ENCODE measurements at places on chromosomes 5 and 9.

DNA sequence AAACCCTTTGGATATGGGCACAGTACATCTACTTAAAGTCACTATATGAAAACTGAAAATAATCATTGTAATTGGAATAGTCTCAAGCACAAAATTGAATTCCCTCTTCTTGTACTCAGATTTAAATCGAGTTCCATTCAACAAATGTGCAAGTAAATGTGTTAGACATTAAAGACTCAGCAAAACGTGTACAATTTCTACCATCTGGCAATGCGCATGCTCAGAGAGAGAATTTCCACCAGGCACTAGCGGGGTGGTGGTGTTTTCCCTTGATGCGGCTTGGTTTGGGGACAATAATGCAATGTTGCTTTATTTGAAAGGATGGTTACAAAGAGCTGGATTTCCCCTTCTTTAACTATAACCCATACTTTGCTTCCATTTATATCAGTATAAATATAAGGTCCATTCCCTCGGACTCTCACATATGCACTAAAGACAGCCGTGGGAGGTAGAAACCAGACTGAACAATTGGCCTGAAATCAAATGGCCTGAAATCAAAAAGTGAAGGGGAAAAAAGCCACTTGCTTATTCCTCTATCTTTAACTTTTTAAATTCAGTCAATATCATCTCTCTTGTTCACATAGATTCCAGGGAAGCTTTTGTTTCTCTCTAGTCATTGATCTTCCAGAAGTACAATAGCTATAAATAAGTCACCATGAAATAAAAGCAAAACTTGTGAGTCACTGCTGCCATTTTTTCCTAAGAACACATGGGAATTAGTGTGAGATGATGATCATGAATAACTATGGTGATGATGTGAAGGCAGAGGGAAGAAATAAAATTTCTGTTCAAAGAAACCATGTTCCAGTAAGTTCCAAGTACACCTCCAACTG is 59.2 kb downstream of the ADAMTS12 start:
- no peak for DNase-seq

DNA sequence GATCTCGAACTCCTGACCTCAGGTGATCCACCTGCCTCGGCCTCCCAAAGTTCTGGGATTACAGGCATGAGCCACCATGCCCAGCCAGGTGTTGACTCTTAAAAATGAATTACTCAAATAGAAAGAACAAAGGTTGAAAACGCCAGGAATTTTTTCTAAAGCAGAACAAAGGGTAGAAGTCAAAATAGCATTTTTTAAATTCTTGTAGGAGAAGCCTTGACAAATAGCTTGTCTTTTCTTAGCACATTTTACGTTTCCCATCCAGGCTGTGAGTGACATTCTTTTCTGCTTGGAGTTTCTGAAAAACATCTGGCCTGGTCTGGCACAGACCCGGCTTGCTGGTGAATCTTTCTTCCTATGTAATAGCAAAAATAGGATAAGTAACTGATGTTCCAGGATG is 169.4 kb upstream of the ZNF462 start:
- DNase-seq = no peak

DNA sequence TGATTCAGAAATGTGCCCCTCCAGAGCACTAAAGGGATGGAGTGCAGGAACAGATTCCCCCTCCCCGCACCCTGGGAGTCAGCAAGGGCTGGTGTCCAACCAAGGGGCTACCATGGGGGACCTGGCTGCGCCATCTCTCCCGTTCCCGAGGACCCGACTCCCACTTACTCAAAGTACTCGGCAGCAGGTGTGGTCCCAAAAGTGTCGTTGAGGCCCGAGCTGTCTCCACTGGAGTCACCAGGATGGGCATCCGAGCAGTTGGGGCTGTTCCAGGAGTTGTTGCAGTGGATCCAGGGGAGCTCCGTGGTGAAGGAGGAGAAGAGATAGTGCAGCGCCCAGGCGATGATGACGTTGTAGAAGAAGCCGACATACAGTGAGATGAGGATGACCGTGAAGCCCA is 12.9 kb downstream of the SLC6A3 start:
- DNase-seq = no peak

DNA sequence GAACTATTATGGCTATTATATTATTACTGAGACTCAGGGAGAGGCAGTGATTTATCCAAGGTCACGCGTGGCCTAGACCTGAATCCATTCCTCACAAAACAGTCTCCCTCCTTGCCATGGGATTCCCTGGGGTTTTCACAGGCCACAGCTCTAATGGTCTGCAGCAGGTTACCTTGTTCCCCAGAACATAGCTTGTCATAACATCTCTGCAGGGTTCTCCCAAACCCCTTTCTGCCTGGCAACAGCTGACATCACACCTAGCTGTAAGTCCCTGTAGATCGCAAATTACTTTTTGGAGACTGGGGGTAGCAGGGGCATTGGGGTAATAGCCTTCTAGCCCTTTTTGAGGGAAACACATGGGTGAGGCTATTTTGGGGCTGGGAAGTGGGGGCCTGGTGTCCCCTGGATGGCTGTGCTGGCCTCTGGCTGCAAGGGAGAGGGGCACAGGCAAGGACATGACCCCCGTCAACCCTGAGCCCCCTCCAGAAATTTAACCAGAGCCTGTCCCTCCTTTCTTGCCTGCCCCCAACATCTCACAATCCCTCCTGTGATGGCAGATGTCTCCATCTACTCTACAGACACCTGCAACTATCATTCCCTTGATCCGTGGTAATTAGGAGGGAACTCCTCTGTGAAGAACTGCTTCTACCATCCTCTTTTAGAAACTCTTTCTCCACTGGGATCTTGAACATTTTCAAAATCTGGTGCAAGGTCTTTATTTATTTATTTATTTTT is 1.3 kb downstream of the CD74 start:
- no peak for DNase-seq

GRCh38 chr9:118091711-118092500 is 387.7 kb downstream of the TLR4 start:
- no peak for DNase-seq

DNA sequence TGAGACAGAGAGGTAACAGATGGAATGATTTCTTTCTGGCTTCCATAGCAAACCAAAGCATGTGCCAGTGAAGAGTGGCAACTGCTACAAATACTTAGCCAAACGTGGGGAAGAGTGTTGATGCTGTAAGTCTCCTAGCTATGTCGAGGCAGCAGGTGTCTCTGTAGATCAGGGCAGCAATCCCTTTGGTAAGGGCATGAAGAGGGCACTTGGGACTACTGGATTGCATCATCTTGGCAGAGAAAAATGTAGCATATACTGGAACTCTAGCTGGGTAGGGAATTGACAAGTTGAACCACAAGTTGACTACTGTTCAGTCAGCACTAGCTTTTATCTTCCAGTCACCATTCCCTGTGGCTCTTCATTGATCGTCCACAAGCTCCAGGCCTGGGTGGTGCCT is 75.8 kb downstream of the GHR start:
- DNase-seq = no peak

DNA sequence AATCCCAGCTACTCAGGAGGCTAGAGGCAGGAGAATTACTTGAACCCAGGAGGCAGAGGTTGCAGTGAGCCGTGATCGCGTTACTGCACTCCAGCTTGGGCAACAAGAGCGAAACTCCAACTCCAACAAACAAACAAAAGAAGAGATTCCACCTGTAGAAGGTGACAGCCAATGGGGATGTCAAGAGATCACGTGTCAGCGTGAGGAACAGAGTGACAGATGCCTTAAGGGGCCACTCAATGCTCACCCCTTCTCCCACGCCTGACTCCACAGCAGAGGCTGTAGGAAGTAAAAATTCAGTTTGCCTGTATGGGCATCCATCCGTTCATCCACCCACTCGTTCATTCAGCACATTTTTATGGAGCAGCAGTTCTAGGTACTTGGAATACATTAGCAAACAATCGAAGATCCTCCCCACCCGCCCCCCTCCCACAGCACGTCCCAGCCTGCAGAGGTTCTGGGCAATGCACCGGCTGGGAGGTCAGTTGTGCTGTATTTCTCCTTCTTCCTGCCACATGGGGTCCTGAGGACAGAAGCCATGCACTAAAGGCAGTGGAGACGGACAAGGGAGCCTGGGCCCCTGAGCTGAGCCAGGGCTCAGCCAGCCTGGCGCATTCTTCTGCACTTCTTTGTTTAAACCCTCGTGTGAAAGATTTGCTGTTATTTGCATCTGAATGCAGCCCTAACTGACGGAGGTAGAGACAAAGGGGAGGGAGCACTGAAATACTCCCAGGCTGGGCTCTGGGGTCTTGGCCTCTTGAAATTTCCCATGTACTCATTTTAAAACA is 11.3 kb upstream of the RNF130 start:
- no peak for DNase-seq

- no peak for DNase-seq
These were observed 111.9 kb upstream of the TARS1 start for GRCh38 chr5:33328818-33329217.

GRCh38 chr5:38888041-38888440 is 42.2 kb downstream of the OSMR start:
- no peak for DNase-seq

DNA sequence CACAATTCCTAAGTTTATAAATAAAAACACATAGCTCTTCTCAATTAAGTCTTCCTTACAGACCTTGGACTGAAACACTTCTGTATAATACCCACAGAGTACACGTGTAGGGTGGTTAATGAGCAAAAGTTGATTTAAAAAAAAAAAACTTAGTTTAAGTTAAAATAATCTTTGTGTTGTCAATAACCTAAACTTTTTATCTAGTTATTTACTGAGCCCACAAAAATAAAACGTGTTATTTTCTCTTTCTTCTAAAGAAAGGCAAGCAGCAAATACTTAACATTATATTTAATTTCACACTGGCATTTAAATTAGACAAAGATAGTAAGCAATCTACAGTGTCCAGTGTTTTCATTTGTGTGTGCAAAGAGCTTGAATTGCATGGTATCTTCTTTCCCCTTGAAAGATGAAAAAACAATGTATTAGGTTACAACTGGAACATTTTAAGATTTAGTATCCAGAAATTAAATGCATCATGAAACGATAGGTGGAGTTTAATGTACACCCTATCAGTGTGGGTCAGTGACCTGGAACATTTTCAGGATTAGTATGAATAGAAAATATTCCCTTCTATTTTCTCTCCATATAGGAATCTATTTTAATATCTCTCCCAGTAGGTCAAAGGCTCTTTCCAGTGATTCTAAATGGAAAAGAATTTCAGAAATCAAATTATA is 1014.8 kb downstream of the NR2F1-AS1 start:
- no peak for DNase-seq

- no peak for DNase-seq
These were observed 565.2 kb downstream of the CDK5RAP2 start for GRCh38 chr9:120014796-120015195.

GRCh38 chr9:16320338-16320902 is 550.0 kb downstream of the BNC2 start:
- DNase-seq = no peak

DNA sequence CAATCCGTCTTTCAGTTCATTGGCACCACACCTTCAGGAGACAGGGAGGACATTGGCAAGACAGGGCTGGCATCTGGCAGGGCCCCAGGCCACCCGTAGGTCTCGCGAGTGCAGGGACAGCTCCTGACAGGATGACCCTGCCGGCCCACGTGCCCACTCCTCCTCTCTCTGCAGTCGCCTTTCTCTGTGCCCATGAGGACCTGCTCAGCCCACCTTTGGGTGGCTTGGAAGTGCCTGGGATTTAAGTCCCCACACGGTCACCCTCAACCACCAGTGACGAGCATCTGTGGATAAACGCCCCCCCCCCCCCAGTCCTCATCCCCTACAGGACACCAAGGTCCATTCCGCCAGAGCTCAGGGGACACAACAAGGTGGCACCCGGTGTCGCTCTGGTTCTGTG is 4.1 kb downstream of the MRPL36 start:
- no peak for DNase-seq

- DNase-seq = no peak
These were observed 3.6 kb upstream of the S1PR3 start for GRCh38 chr9:88987661-88988060.

DNA sequence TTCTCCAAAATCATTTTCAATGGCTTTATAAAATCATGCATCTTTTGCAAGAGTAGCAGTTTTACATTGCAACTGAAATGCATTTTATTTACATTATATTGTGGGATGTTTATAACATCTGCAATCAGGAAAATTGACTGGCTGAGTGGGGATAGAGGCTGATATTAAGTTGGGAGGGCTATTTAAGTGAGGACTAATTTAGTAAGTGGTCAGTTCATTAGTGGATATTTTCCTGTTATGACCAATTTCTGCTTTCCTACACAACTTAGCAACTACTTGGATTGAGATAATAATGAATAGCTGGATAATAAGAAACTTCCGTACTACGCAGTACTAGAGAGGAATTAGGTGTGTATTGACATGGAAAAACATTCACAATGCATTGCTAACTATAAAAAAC is 92.9 kb upstream of the SSBP2 start:
- DNase-seq = no peak

DNA sequence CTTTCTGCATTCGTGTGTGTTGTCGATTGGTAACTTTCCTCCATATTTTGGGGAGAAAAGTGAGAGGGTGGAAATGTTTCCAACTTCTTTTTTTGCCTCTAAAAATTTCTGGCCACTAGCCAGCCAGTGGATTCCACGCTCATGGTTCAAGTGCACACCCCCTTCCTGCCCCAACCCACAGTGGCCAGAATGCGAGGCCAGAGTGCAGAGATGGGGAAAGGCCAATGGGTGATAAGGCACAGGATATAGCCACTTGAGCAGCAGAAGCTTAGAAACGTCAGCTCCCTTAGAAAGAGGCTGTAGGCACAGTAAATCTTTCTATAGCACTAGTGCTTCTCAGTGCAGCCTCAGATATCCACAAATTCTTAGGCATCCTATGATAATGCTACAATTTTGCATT is 75.8 kb upstream of the ADRB2 start:
- DNase-seq = no peak

DNA sequence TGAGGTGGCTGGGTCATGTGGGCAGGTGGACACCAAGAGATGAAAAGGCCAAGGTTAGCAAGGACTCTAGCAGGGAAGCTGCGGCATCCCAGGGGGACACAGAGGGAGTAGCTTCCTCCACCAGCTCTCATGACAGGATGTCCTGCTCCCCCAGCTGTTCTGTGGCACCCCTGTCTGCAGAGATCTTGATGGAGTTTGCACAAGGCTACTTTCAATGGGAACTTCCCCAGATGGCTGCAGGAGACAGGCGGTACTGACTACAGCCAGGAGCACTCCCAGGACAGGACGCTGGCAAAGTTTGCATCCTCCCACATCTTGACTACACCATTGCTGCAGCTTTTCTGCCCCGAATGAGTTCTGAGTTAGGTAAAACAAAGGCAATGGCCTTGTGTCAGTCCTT is 312.8 kb downstream of the TLE4 start:
- DNase-seq = no peak

- no peak for DNase-seq
These were observed 57.9 kb upstream of the GRIA1 start for GRCh38 chr5:153432583-153432982.

- no peak for DNase-seq
These were observed 40.7 kb upstream of the RAD23B start for GRCh38 chr9:107242073-107243030.

All from SIG-M5 (cell line).